ENCODE measurements at places on chromosomes 1 and 21. TPM values are rescaled to one million over a fixed set of nuclear protein-coding genes. Genes with fewer than 3 reads are reported as not detected.

DNA sequence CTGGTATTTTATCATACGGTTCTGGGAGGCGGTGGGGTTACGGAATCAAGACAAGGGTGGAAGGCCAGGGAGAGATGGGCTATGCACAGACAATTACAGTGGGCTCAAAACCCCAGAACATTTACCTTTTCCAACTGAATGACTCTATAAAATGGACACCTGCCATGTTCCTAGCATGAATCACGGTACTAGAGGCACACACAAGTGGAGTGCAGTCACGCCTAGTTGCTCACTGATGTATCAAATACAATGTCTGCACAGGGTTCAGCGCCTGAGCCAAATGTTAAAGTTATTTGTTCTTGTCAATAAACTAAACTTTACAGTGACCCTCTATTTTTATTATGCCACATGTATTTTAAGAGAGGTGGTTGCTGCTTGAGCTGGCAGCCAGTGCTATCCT, 121.4 kb downstream of the ATG4C start:
- DNase-seq = no peak

GREM2 gene
- total RNA-seq = 5.6 TPM

NDUFS5 gene
- 240 TPM for total RNA-seq

GRCh38 chr1:88528792-88529191, 155.3 kb upstream of the PKN2 start:
- DNase-seq = no peak

- DNase-seq = no peak
Measured at GRCh38 chr1:203422656-203423055, 53.0 kb upstream of the PRELP start.

PTPRC gene
- under 0.01 TPM for total RNA-seq

DNA sequence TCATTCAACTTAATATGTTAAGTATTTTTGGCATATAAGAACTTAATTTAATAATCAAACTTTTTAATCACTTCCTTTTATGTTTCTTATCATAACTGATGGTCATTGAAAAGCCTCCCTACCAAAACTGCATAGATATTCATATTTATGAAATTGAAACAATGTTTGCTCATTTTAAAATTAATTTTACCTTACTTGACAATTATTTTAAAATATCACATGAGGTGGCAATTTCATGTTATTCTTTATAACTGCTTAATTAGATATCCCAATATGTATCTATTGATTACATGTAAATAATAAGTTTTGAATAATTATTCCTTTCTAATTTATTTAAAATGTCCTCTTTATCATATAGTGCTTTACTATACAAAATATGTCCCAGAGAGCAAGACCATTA, 266.1 kb upstream of the NRIP1 start:
- DNase-seq = no peak

GRCh38 chr1:173861731-173862145, 6.1 kb downstream of the GAS5 start:
- no peak for DNase-seq

GRCh38 chr1:94106716-94107115, 14.2 kb downstream of the ABCA4 start:
- no peak for DNase-seq
